Fibroblast of the aortic adventitia (primary cell): ENCODE measurements at places on chromosomes 7 and 10. TPM values are rescaled to one million over a fixed set of nuclear protein-coding genes. Genes with fewer than 3 reads are reported as not detected.

DNA sequence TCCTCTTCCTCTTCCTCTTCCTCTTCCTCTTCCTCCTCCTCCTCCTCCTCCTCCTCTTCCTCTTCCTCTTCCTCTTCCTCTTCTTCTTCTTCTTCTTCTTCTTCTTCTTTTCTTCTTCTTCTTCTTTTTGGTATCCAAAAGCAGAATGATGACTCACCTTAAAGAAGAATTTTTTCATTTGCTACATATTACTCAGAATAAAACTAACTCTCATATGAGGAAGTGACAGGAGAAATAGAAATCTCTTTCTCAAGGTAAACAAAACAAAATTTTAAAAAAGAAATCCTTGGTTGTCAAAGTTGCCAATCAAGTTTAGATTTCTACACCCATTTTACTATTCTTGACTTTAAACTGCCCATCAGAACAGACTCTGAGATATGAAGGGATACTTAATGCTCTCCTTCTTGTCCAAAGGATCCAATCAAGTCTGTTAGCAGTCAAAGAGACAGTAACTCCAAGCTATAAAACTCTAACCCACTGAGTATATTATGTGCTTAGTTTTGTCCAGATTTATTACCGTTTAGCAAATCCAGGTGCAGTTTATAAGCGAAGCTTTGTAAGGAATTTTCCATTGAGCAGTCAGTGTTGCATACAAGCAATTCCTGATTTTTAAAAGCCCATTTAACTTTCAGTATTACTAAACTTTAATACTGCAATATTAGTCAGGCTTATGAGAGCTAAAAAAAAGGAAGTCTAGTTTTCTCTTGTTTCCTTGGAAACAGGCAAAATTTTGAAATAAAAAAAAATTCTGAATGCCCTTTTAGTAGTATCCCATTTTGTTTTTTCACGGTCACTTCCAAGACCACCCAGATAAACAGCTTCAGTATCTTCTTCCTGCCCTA, 43.1 kb upstream of the SNX13 start:
- DNase-seq, result no peak

DNA sequence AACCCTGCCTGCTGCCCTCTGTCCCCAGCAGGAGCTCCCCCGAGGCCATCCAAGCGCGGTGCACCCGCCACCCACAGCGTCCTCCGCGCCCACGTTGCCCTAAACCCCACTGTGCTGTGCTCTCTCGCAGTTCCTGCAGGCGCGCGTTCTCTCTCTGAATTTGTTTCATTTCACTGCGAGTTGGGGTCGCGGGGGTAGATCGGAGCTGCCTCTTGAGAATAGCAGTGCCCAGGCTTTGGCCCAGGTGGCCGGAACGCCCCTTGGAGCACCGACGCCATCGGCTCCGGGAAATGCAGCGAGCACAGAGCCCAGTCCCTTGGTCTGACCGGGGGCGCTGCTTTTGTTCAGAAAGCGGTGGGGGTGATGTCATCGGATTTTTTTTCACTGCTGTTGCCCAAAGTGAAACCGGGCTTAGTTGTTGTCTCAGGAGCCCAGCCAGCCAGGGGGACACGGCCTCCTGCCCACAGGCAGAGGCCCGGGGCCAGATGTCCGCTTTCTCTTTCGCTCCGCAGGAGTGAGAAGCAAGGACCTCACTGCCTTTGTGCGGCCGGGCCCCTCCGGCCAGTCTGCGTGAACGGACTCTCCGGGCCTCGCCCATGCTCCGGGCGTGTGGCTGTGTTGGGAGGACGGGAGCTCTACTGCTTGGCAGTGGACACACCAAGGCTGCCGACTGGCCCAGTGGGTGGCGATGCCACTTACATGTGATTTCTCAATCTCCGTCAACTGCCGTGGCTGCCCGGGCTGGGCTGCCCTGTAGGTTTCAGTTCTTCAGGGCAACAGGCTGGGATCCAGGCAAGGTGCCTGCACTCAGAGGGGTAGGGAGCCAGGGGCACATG, 43.1 kb downstream of the FOXK1 start:
- DNase-seq, result peak; percentile 93

- peak; percentile 47 for DNase-seq
Observed at GRCh38 chr10:97333351-97333600, 1.3 kb downstream of the FRAT2 start.

- DNase-seq, result no peak
Observed at GRCh38 chr10:32889631-32890212, 68.3 kb downstream of the ITGB1 start.

- DNase-seq, result no peak
Observed at GRCh38 chr7:1114088-1114487, 26.2 kb downstream of the GPER1 start.

GRCh38 chr7:7702826-7703225, 15.6 kb downstream of the RPA3 start:
- peak; percentile 41 for DNase-seq

DNA sequence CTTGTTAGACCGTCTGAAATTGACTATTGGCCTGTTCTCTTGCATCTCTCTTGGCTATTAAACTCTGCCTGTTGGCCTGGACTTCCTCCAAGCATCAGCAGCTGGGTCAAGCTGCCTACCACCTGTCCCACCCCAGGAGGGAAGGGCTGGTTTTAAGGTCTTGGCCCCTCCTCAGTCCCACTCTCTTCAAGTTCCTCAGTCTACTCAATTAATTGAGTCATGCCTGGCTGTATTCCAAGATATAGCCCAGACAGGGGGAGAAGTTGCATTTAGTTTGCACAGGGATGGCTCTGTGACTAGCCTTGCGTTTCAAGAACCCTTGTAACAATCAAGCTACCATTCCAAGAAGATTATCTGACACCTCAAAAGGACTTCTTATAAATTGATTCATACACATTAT, 113.8 kb upstream of the GLI3 start:
- peak; percentile 4 for DNase-seq

DNA sequence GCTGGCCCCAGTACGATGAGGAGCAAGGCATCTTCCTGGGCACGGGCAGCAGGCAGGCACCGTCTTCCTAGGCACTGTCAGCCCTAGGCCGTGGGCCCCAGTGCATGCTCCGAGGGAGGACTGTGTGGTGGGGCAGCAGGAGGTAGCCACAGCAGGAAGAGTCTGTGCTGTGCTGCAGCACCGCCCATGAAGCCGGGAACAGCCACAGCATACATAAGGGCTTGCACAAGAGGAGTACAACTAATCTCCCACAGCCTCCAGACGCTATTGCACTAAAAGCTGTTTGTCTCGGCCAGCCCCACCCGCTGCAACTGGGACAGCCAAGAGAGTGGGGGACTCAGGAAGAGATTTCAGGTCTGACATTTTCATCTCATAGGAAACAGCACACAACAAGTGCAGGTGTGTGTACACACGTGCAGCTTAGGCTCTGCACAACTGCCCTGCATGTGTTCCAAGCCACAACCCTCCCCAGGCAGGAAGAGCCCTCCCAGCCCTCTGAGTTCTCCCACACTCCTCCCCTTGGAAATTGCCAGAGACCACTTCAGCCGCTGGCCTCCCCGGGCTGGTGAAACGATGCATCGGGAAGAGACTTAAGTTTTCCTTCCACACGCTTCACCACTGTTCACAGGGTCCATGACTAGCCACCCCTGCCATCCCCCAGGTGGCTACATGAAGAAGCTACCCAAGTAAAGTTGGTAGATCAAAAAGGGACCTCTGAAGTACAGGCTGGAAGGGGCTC, 88.1 kb upstream of the DDC start:
- DNase-seq, result peak; percentile 75

- DNase-seq, result no peak
Observed at GRCh38 chr7:47572939-47573757, 8.8 kb downstream of the TNS3 start.

DNA sequence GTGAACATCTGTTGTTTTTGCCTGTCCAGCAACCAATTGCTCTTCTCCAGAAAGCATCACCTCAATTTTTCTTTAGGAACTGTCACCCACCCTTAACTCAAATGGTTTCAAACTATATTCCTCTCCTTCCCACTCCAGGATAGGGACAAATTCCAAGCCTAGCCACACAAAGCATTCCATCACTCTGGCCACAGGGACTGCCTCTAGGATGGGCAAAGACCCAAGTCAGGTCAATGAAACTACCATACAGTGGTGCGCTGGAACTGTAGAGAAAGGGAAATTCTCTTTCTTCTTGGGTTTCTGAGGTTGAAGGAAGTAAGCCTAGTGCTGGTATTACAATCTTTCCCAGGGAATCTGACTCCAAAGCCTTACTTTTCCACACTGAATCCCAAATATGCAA, 3.6 kb downstream of the MICU1 start:
- no peak for DNase-seq

DNA sequence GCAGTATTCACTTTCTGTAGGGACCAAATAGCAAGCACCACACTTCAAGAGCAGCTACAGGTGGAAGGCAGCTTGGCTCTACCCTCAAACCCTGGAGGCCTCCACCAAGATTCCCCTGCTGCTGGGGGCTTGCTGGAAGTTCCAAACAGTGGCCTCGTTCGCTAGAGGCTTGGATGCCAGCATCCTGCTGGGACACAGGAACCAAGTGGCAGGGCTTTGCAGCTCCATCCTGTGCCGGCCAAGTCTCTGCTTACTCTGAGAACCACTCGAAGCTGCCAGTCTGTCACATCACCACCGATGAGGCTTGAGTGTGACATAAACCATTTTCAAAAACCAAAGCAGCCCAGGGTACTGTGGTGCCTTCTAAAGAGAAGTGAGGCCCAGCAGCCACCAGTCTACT, 69.2 kb upstream of the UNC5B start:
- DNase-seq, result no peak

DNA sequence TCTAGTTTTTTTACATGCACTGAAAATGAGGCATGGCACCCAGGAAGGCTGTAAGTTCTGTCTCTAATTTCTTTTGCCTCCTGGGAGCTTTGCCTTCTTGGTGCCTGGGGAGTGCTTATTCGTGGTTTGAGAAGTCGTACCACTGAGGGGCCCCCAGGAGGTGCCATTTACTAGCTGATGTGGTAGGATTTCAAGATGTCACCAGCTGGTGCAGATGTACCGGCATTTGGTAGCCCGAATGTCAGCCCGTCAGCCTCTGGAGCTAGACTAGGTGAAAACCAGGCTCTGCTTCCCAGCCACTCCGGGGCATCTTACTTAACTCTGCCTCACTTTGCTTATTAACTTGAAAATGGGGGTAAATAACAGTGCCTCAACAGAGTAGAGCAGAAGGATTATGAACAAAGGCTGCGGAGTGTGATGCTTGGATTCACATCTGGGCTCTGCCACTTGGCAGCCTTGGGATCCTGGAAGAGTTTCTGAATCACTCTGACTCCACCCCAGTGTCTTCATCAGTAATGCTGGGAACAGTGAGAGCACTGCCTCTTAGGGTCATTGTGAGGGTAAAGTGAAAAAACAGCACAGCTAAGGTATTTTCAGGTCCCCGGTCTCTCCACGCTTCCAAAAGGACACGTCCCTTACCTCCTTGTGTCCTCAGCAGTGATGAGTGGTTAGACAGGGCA, 31.4 kb upstream of the BTBD16 start:
- DNase-seq, result peak; percentile 72

DNA sequence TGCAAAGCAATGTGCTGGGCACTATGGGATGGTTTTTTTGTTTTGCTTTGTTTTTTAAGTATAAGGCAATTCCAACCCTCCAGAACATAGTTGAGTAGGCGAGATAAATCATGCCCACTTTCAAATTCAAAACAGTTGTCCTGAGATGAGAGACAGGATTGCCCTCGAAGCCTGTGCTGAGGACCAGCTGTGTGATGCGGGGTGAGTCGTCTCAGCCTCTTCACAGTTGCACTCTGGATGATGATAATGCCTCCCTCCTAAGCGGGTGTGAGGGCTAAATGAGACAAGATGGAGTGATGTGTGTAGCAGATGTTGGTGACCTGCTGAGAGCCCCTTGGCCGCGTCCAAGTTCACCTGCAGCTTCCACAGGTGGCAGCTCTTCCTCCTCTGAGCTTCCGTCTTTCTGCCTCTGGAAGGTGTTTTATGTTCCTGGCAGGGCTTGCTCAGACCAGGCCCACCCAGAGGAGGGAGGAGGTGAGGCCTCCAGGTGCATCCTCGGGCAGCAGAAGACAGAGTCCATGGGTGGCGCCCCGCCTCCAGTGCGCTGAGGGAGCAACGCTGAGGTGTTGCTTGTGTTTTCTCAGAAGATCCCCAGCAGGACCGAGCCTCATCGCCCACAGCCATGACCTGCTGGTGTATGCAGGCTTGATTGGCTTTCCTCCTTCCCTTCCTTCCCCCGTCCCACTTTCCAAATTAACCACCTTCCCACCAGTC, 30.6 kb downstream of the ECHDC3 start:
- DNase-seq, result no peak

DNA sequence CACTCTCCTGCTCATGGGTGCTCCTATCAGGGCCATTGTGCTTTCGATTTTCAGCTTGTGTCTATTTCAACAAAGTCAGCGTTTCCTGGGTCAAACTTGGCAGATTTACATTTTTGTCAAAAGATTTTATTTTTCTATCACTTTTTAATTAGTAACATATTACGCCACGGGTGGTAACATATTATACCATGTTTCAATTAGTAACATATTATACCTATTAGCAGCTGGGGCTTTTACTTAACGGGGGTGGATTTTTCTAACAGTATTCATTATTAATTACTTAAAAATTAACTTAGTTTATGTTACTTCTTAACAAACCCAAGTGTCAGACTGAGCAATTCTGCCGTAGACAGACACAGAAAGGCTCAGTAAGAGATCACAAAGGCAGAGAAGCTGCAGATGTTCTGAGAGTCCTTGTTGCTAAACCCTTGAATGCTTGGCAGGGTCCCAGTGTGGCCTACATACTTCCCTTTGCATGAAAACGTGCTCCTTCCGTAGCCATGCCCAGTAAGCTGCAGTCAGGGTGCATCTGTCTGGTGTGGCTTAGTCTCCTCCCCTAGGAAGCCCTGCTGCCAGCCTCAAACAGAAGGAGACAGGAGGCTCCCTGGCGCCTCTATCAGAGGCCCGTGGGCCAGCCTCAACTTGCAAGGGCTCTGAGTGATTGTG, 263.1 kb upstream of the CXCL12 start:
- peak; percentile 35 for DNase-seq

DNA sequence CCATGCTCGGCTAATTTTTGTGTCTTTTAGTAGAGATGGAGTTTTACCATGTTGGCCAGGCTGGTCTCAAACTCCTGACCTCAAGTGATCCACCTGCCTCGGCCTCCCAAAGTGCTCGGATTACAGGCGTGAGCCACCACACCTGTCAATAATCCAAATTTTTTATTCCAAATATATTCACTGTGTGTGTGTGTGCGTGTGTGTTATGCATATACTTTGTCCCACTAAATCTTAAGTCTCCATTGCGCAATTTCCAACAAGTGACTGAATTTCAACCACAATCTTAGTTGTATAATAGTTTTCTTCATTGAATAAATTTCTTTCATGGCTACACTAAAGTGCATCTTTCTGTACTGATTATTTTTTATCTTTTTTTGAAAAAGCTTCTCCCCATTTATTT, 2.7 kb downstream of the KRIT1 start:
- DNase-seq, result no peak

The ZNF853 gene
- total RNA-seq, result 0.54 and 1.6 TPM in 2 replicates

The ANKRD30A gene
- total RNA-seq, result not detected in 2 replicates

The DOCK4 gene
- total RNA-seq, result 7.6 and 25.9 TPM in 2 replicates

The ARHGAP19 gene
- 9.8 and 10.8 TPM in 2 replicates for total RNA-seq

The MSMB gene
- not detected in 2 replicates for total RNA-seq

The AKR1C2 gene
- 48.2 and 376 TPM in 2 replicates for total RNA-seq

The LCOR gene
- total RNA-seq, result 29.9 and 32.2 TPM in 2 replicates

The ERCC6 gene
- 51.1 and 79.7 TPM in 2 replicates for total RNA-seq

The PDE6C gene
- not detected in 2 replicates for total RNA-seq
